Transverse colon (tissue), 4 donors: ENCODE measurements at places on chromosomes 1 and 21. TPM values are rescaled to one million over a fixed set of nuclear protein-coding genes. Genes with fewer than 3 reads are reported as not detected.

Gene IVL
- not detected for total RNA-seq

Gene HNRNPU
- 364 TPM for total RNA-seq

- H3K27me3 ChIP-seq, result no peaks in the 10 kb centered on the region
- DNase-seq, result peak; percentile 28
- H3K27ac ChIP-seq, result no peak overlapping the region
- H3K4me3 ChIP-seq, result no peak overlapping the region
Measured at GRCh38 chr1:118151312-118151937, 33.6 kb downstream of the SPAG17 start.

DNA sequence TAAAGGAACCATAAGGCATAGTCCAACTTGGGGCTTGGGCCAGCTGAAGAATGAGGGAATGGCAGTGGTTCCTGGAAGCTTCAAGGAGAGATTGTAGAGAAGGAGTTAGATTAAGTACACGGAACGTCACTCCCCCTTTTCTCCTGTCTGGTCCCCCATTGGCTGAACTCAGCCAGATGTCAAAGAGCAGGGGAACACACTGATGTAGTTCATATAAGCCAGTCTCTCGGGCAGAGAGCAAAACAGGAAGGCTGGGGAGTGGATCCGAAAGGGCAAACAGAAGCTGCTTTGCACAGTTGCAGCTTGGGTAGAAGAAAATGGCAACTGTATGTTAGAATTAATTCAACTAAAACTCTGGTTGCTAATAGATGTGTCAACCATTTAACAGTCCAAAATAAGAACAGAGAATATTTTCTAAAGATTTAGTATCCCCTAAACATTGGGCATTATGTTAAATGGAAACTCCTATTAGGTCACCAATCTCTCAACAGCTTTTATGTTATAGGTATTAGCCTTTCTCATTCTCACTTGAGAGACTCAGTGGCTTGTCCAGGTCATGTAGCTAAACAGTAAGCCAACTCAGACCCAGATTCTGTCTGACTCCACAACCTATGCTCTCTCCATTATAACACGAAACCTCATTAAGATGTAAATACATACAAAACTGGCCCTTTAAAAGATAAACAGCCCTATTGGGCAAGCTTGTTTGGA lies 600.7 kb upstream of the USP24 start:
- H3K36me3 ChIP-seq, result no peaks in the 10 kb centered on the region
- H3K27ac ChIP-seq, result no peak overlapping the region
- no peaks in the 10 kb centered on the region for H3K27me3 ChIP-seq
- peaks cover 3% of the 10 kb centered on the region for H3K4me1 ChIP-seq

- no peak overlapping the region for H3K27ac ChIP-seq
- no peaks in the 10 kb centered on the region for H3K27me3 ChIP-seq
- H3K4me1 ChIP-seq, result no peaks in the 10 kb centered on the region
- H3K4me3 ChIP-seq, result no peak overlapping the region
Measured at GRCh38 chr1:111943846-111944749, 45.4 kb downstream of the KCND3 start.

- H3K36me3 ChIP-seq, result no peaks in the 10 kb centered on the region
- DNase-seq, result peak; percentile 63
- peak overlapping the region; percentile 66 for H3K27ac ChIP-seq
- H3K27me3 ChIP-seq, result no peaks in the 10 kb centered on the region
- peaks cover 11% of the 10 kb centered on the region for H3K4me1 ChIP-seq
Measured at GRCh38 chr21:26795866-26796329, 49.3 kb downstream of the ADAMTS1 start.

- H3K27me3 ChIP-seq, result no peaks in the 10 kb centered on the region
- H3K36me3 ChIP-seq, result no peaks in the 10 kb centered on the region
- H3K4me1 ChIP-seq, result peaks cover 5% of the 10 kb centered on the region
- no peak for DNase-seq
- no peak overlapping the region for H3K27ac ChIP-seq
- H3K4me3 ChIP-seq, result no peak overlapping the region
Measured at GRCh38 chr1:54610048-54610447, 13.3 kb downstream of the FAM151A start.
